Right renal cortex interstitium (tissue), 3 donors: ENCODE measurements at places on chromosomes 11 and 22. TPM values are rescaled to one million over a fixed set of nuclear protein-coding genes. Genes with fewer than 3 reads are reported as not detected.

GRCh38 chr22:27726686-27727449, 74.7 kb downstream of the MN1 start:
- no peak for DNase-seq

Gene PAK1
- polyA plus RNA-seq = 90.6 TPM

DNA sequence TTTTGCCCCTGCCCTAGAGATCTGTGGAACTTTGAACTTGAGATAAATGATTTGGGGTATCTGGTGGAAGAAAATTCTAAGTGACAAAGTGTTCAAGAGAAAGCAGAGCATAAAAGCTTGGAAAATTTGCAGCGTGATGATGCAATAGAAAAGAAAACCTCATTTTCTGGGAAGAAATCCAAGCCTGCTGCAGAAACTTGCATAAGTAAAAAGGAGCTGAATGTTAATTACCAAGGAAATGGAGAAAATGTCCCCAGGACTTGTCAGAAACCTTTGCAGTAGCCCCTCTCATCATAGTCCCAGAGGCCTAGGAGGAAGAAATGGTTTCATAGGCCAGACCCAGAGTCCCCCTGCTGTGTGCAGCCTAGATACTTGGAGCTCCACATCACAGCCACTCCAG, 686.9 kb downstream of the FAM181B start:
- DNase-seq = no peak

GRCh38 chr22:49234459-49234858, 593.2 kb downstream of the BRD1 start:
- no peak for DNase-seq

DNA sequence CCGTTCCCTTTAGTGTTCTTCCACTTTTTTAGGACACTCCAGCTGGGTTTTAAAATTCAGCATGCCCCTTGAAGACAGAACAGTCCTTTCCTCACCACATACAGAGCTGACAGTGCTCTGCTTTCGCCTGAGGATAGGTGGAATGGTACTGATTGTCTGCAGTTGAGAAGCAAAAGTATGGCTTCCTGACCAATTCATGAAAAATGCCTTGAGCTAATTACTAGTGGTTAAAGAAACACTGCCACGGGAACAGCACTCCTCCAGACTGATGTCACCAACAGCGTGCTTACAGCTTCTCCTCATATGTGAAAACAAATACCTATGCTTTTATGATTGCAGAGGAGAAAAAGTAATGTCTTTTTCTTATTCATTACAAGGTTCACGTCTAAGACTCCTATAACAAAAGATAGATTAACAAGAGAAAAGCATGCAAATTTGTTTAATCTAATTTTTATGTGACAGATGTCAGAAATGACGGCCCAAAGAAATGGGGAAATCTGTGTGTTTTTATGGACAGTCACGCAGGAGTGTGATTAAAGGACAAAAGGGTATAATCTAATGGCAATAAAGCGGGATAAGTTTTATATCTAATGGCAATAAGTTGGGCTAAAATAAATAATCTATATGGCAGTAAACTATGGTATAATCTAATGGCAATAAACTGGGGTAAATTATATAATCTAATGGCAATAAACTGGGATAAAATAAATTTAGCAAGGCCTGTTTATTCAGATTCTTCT, 123.4 kb upstream of the ARHGAP42 start:
- no peak for DNase-seq

Gene OR5A1
- polyA plus RNA-seq = not detected

DNA sequence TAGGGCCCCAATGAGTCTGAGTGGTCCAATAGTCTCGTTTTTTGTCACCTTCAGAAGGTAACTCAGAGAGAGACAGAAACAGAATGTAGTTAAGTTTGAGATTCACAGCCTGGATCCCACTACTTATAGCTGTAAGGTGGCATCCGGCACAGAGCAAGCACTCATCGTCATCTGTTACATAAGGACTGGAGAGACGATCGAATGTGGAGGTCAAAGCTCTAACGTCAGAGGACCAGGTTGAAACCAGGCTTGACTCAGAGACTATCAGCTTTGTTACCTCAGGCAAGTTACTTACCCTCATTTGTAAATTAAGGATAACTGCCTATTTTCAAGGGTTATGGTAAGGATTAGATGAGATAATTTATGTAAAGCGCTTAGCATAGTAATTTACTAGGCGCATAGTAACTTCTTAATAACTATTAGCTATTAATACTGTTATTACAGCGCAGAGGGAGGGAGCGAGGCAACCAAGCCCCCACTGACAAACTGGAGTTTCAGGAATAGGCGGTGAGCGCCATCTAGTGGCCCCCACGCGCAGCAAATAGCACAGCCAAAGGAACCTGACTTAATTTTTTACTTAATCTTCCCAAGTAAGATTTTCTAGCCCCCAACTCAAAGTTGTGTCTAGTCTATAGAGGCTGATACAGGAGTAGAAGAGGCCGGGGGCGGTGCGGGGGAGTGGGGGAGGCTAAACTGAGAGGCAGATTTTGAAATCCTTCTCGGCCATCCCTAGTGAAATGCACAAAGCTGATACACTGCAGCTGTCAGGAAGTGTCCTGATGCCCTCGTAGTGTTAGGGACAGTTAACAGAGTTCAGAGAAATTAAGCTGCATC, 29.0 kb upstream of the API5 start:
- DNase-seq = no peak

Gene H19
- polyA plus RNA-seq = 2,355 TPM

- DNase-seq = no peak
These were observed 13.6 kb downstream of the MAML2 start for GRCh38 chr11:96329419-96329818.

Gene OR52A1
- polyA plus RNA-seq = not detected

DNA sequence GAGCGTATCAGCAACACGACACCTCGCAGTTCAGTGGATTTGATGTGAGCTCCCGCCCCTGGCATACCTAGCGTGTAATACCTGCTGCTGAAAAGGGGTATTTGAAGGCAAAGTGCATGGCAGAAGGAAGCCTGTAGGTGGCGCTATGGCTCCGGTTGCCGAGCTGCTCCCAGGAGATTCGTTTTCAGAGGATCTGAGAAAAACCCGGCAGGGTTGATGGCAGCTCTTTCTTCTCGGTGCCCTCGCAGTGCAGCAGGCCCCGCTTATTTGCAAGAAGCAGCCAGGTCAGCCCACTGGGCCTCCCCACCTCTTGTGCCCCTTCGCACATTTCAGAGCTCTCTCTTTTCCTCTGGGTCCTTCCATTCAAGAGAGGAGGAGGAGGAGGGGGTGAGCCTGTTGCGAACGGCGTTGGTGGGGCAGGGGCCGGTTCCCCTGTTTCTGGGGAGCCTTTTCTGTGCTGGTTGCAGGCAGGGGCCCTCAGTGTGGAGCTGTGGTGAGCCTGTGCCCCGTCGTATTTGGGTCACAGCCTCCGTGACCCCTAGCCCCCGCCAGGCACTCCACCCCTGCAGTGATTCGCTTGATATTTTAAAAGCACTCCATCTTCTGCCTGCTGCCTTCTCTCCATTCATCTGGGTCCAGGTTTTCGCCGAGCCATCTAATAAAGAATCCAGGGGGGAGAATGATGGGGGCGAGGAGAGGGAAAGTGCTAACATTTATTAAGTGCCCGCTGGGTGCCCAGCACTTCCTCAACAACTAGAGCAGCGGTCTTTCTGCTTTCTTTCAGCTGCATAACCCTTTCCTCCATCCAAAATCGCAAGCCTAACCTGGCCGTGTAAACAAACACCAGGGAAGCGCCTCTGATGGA, 85.3 kb upstream of the SYT13 start:
- DNase-seq = peak; percentile 76

Gene ZFTA
- 41.7 TPM for polyA plus RNA-seq

DNA sequence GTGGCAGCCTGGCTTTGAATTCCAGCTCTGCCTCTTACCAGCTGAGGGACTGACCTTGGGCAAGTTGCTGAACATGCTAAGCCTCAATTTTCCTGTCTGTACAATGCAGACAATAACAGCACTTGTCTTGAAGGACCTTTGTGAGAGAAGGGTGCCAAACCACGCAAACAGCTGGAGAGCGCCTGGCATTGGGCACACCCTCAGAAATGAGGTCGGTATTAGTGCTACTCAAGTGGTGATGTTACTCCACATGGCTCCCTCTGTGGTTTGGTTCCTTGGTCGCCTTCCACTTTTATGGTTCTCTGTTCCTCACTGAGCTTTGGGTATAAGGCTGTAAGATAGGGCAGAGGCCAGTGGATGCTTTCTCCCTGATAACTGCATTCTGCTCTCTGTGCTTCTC, 8.2 kb downstream of the UBASH3B start:
- no peak for DNase-seq

DNA sequence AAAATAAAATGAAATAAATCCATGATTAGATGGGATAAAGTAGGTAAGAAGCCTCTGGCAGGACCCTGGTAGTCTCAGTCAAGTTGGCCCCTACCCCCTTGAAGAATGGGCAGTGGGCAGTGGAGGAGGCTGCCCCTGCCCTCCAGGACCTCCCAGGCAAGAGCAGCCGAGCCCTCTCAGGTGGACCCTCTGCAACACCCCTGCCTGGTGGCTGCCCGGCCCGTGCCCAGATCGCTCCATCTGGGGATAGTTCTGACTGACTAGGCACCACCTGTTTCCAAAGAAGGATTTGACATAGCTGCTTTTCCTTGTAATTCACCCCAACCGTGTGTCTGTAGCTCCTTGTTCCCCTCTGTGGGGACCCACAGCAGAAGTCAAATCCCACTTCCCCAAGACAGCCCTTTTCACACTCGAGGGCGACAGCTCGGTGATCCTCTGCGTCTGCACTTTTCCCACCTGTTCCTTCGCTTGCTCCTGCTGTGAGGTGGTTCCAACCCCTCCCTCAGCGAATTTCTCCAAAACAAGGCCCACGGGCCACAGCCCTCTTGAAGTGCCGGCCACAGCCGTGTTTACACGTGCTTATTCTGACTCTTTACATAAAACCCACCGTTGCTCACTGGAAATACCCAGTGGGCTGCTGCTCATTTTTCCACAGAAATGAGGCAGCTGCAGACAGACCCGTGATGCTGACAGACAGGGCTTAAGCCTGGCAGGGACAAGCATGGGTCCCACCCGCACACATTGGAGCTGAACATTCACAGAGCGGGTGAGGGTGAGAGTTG, 5.5 kb upstream of the TMPRSS13 start:
- no peak for DNase-seq

DNA sequence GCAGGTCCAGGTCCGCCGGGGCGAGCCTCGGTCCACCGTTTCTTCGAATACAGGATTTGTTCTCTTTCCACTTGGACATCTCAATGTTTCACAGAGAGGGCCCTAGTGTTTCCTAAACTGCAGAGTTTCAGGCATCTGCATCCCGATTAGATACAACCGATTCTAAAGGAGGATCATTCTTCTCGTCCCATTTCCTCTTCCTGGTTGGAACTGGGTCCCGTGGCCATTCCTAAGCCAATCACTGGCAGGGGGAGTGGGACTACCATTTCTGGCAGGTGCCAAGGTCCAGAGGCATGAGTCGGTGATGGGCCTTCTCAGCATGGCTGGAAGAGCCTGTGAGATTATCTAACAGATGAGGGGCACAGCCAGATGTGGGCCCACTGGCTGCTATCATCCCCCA, 68.9 kb downstream of the ELFN2 start:
- no peak for DNase-seq

GRCh38 chr11:19196432-19196831, 5.4 kb downstream of the CSRP3 start:
- DNase-seq = no peak

Gene ACRV1
- polyA plus RNA-seq = 0.62 TPM

GRCh38 chr11:80816966-80817365, 1376.1 kb upstream of the TENM4 start:
- DNase-seq = no peak

Gene PRSS23
- 82.6 TPM for polyA plus RNA-seq

DNA sequence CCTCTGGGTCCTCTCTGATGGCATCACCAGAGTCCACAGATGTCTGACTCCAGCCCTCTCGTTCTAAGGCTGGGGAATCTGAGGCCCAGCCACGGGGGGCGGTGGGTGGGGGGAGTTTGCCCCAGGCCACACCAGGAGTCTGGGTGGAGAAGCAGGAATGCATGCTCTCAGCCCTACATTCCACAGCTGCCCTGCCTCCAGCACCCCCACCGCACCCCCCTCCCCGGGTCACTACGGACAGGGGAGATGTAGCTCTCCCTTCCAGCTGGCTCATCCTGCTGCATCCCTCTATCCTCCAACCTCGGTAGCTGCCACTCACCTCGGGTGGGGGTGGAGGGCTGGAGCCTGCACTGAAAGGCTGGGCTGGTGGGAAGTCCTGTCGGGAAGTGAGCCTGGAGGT, 2.3 kb upstream of the PVALB start:
- DNase-seq = no peak

Gene C22orf42
- not detected for polyA plus RNA-seq

Gene CSF2RB
- 2.6 TPM for polyA plus RNA-seq

DNA sequence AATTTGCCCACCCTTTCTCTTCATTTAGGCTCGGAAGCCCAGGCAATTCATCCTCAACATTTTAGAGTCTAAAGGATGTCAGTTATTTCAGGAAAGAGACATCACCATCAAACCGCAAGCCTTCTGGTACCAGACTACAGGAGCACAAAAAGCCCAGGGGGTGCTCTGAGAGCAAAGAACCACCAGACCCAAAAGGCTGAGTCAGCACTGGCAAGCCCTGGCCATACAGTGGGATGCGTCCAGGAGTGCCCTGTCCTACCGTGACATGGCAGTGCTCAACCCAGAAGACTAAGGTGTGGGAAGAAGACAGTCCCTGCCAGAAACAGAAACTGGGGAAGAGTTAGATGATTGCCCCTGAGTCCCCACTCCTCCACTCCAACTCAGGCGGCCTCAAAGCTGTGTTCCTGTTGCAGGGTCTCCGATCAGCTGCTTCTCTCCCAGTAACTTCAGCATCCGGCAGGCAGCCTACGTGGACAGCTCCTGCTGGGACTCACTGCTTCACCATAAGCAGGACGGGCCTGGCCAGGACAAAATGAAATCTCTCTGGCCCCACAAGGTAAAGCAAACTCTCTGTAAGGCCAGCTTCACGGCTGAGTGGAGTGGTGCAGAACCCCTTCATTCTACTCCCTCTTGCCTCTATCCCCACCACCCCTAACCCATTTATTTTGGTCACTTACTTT, 1.5 kb downstream of the PANX3 start:
- no peak for DNase-seq

- DNase-seq = no peak
These were observed 645 bp downstream of the RNF121 start for GRCh38 chr11:71929491-71929890.

Gene TNNT3
- polyA plus RNA-seq = 7.3 TPM

Gene CYB5R2
- polyA plus RNA-seq = 30.3 TPM

GRCh38 chr11:99571094-99571493, 550.3 kb downstream of the CNTN5 start:
- no peak for DNase-seq

Gene CRACR2B
- polyA plus RNA-seq = 12.0 TPM

Gene TSGA10IP
- not detected for polyA plus RNA-seq

DNA sequence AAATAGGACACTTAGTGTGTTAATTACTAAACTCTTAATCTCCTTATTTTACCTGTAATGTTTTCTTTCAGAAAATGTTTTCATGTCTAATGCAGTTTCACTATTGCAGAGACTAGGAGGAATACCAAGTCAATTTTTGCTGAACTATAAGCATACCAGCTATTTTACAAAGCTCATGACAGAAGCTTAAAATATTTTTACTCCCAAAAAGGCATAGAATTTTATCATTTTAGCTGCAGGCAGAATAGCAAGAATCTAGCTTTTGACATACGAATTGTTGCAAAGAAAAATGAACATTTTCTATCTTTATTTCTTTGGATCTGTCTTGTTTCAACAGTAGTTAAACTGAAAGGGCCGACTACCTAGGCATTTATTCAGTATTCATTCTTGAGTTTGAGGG, 366.9 kb downstream of the FAT3 start:
- DNase-seq = no peak
